Stimulated activated CD8-positive, alpha-beta memory T cell treated with anti-CD3 and anti-CD28 coated beads, Interleukin-4, amount 100 ng/mL, for 1 hour (primary cell): ENCODE measurements at places on chromosomes 12 and 14.

GRCh38 chr12:124488520-124488919 lies 78.9 kb downstream of the NCOR2 start:
- no peak for DNase-seq

- DNase-seq: no peak
Measured at GRCh38 chr14:50978888-50979287, 34.6 kb upstream of the PYGL start.

- no peak for DNase-seq
Measured at GRCh38 chr12:79674629-79675028, 16.1 kb downstream of the PAWR start.

DNA sequence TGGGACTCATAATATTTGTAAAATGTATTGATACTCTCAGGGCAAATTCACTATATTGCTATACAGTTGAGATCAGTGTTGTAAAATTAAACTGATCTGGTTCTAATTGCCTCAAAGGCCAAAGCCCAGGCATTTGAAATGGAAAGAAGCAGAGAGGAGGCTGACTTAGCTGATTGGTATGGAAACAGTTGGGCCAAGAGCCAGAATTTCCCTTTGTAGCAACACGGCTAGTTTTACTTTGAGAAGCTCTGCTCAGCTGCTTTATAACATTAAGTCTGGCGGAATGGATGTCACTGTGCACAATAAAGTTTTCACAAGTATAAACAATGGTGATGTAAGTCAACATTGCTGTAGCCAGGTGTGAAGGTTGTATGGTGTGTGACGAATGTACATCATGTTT lies 186.4 kb downstream of the MSRB3 start:
- DNase-seq: no peak

DNA sequence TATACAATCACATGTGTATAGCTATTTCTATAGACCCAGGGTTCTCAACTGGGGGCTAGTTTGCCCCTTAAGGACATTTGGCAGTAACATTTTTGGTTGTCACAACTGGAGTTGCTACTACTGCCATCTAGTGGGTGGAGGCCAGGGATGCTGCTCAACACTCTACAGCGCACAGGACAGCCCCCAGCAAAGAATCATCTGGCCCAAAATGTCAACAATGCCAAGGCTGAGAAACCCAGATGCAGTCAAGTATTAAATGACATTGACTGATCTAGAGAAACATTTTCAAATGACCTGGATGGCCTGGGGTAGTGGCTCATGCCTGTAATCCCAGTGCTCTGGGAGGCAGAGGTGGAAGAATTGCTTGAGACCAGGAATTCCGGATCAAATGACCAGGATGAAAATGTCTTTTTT lies 5.8 kb downstream of the WSB2 start:
- peak; percentile 33 for DNase-seq

DNA sequence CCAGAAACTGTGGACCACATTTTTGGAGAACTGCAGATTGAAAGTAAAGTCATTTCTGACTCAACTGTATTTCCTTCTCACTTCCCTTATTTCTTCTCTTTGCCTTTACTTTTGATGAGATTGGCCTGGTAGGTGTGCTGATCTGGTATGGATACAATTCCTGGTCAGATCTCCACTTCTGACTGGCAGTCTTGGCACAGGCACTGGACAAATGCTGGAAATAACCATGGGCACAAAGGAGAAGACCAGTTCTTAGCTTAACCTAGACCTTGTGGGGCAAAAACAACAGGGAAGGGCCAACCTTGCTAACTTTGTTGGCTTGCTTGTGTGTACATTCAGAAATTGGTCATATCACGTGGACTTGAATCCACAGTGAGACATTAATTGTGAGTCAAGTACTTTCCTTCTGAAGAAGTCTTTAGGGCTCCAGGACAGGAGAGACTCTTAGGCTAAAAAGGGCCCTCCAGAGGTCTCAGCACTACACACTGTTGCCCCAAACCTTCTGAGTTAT lies 75.0 kb downstream of the DIP2B start:
- DNase-seq: no peak

- DNase-seq: no peak
Measured at GRCh38 chr14:103905842-103906456, 22.3 kb upstream of the TDRD9 start.

GRCh38 chr12:98352218-98352811 lies 163.1 kb upstream of the TMPO start:
- no peak for DNase-seq

DNA sequence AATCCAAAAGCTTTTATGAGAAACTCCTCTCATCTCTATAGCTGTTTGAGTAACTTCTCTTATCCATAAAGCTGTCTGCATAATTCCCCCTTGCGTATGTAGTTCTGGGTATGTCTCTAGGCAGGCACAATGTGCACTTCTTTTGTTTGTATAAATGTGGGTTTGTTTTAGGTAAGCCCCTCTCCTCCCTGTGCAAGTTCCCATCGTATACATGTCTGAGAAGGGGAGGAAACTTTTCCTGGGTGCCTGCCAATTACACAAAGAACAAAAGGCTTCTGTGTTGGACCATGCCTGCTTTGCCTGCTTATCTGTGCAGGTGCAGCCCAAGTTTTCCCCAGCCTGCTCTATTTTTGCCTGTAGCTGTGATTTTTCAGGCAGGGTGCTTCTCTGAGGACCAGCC lies 96.7 kb downstream of the CCER1 start:
- no peak for DNase-seq

GRCh38 chr14:33240466-33240865 lies 301.8 kb downstream of the NPAS3 start:
- DNase-seq: no peak

- no peak for DNase-seq
Measured at GRCh38 chr14:82999802-83000201, 1466.1 kb upstream of the SEL1L start.

- no peak for DNase-seq
Measured at GRCh38 chr12:7072035-7072434, 11.5 kb downstream of the C1S start.

- no peak for DNase-seq
Measured at GRCh38 chr12:11787933-11788849, 138.7 kb downstream of the ETV6 start.

- no peak for DNase-seq
Measured at GRCh38 chr12:43730283-43730682, 28.3 kb downstream of the PUS7L start.

DNA sequence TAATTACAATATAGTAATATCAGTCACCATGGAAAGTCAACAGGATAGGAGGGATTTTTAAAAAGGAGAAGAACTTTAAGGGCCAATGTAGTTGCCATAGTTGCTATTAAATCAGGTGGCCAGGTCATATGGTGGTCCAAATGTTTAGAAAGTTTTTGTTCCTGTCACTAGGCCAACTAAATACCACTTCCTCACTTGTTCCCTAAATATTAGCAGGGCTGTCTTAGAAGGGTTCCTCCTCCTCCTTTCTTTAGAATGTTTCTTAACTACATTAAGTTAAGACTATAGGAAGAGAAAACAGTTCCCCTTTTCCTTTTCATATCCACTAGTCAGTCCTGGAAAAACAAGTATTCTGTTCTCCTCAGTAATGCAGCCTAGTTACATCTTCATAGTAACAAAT lies 50.3 kb downstream of the MON2 start:
- no peak for DNase-seq

DNA sequence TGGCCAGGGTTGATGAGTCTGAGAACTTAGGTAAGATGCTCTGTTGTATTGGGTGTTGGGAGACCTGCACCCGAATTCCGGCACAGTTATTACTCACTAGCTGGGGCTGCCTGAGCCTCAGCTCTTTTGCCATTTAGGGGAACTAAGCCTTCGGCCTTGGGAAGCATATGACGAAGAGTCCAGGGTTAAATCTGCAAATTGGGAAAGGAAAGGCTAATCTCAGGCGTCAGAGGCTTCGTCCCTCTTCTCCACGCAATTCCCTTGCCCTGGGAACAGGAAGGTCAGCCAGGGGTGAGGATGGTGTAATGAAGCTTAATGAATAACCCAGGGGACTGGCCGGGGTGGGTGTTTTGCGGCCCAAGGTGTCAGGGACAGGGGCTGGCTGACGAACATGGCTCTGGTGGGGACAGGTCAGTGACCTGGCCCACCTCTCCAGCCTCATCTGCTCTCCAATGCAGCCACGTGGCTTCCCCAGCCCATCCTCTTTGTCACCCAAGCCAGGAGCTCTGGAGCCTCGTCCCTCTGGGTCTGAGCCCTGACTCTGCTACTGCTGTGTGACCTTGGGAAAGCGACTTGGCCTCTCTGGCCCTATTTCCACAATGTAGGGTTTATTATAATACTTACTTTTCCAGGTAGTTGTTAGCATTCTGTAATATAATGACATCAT lies 3.8 kb upstream of the SDSL start:
- DNase-seq: no peak

DNA sequence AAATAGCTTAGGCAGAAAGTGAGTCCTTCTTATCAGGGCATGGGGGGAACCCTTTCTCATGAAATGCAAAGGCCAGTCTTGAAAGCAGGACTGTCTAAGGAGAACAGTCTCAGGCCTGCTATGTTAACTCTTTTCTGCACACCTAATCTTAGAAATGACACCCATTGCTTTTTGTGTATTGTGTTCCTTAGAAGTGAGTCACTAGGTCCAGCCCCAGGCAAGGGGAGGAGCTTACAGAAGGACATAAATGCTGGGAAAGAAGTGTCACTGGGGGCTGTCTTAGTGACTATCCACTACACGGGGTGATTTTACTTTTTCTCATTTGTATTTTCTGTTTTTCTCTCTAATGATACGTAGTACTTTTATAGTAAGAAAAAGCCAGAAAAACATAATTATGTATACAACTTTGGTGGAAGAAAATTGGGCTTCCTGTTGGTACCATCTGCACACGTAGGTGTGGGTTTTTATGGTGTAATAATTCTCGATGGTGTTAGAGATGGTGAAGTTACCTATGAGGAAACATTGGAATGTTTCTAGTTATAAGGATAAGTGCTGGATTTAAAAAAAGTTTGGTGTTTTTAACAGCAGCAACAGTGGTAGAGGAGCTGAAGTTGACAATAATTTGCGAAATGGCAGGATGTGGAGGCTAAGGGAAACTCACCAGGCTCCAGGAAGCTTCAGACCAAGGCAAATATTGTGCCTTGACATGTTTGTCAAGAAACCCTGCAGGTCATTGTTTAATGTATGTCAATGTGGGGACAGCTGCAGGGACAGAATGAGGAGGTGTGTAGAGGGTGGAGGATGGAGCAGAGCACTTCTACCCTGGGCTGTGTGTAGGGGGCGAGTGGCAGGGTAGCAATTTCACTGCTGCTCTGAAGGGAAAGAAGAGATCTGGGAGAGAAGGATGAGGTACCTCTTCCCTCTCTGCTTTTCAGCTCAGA lies 214.9 kb downstream of the KTN1 start:
- no peak for DNase-seq

DNA sequence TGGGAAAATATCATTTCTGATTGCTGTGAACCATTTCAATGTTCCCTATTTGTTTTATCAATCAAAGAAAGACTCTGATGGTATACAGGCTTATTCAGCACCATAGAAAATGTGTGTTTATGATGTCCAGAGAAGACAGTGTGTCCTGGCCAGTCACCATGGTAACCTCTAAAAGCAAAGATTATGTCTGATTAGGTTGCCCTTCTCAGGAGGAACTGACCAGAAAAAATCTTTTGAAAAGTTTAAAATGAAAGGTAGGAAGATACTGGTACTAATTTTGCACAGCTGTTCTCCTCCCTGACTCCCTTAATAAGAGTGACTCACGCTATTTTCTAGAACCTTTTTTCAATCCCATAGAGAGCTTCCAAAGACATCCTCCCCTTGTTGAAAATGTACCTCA lies 391.8 kb upstream of the DCN start:
- DNase-seq: no peak

DNA sequence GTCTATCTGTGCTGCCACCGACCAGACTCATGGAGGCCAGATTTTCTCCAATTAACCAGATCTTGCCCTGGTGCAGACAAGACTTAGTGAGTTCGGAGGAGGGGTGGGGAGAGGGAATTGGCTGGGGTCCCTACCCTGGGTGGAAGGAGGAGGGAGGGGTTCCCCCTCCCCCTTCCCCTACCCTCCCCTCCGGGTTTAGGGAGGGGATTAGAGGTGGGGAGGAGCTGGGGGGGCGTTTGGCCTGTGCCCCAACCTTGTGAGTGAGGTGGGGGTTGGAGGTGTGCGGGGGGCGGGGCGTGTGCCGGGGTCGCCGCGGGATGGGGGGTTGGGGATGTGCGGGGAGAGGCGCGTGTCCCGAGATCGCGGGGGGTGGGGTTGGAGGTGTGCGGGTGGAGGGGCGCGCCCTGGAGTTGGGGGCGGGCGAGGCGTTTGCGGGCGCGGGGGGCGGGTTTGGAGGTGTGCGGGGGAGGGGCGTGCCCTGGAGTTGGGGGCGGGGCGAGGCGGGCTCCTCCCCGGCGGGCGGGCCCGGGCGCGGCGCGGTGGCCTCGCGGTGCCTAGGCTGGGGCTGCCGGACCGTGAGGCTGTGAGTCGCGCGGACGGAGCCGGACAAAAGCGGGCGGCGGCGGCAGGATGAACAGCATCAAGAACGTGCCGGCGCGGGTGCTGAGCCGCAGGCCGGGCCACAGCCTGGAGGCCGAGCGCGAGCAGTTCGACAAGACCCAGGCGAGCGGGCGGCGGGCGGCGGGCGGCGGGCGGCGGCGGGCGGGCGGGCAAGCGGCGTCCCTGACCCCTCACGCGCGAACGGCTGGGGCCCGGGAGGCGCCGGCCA lies at the start of gene HIP1R:
Gene HIP1R, plus strand, starts transcription at position 537 of the 829 bp plus-strand sequence. Its CDS starts 94 bp downstream, at position 631.
- DNase-seq: no peak

DNA sequence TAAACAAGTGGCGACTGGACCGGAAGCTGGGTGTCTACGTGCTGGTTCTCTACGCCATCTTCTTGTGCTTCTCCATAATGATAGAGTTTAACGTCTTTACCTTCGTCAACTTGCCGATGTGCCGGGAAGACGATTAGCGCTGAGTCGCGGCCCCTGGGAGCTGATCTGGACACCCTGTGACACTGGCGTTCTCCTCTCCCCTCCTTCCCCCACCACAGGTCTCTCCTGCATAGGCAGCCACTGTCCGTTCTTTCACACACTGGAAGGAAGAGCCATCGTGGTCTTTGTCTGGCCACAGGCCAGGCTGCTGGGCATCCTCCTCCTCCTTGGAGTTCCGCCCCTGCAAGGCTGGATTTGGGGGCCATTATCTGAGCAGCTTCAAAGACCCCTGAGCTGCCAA lies 20.1 kb upstream of the RIN3 start:
- DNase-seq: no peak

DNA sequence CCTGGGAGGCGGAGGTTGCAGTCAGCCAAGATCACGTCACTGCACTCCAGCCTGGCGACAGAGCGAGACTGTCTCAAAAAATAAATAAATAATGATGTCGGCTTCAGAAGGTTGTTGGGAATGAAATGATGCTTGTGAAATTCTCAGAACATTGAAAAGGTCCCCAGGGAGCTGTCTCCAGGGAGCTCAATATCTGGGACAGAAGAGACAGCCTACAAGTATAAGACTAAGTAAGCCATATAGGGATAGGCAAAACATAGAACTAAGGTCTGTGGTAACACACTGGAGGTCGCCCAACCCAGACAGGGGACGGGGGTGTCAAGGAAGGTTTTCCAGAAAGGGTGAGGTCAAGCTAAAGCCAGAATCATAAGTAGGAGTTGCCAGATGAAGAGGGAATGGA lies 29.5 kb upstream of the HSPB8 start:
- DNase-seq: no peak

- no peak for DNase-seq
Measured at GRCh38 chr14:100334904-100335303, 11.8 kb downstream of the SLC25A47 start.

GRCh38 chr12:81296556-81297305 lies 218.9 kb downstream of the ACSS3 start:
- DNase-seq: no peak
